ENCODE measurements at places on chromosomes 4 and X.
A peak's percentile ranks its signal among the peaks of the same experiment; 100 is the strongest.

DNA sequence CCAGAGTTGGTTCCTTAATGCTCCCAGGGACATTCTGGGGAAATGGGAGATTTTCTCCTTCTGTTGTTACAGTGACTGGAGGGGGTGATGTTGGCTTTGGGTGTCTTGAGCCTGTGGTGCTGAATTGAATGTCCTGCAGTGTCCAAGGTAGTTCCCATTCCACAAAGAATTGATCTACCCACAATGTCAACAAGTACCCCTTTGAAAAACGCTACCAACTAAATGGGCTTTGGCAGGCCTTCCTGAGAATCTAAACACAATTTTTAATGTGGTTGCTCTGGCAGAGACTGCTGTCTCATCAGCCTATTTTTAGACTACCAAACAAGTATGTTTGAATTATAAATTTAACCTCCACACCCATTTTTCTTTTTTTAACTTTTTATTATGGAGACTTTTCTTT lies 69.4 kb downstream of the CCKAR start:
- no peak for DNase-seq

GRCh38 chr4:26905172-26905571 lies 44.5 kb downstream of the STIM2 start:
- DNase-seq, result no peak

DNA sequence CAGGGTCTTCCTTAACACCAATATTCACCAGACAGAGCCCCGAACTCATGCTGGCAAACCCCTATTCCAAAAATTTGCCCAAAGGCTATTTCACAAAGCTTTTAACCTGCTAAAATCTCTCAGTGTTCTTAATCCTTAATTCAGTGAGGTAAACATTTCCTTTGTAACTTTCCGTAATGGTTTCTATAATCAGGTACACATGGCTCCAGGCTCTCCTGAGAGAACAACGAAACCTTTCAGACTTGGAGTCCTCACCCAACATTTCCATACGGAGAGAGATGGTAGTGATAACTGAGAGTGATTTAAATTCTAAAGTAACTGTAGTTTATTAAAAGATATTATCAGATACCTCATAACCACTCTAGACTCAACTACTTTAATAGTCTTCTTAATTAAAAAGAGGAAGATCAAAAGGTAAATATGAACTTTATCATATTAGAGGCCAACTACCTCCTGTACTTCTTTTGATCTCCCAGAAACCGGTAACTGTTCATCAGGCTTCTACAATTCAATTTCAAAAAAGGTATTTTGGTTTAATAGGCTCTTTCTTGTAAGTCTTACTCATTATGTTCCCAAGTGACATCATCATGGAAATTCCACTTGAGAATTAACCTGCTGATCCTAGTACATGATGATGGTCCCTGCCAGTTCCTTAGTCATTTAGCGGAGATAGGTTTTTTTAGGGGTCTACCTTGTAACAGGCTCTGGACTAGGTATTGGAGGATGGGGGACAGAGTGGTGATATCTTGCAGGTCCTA lies 91.4 kb upstream of the UCP1 start:
- no peak for DNase-seq

GRCh38 chr4:131054489-131055019 lies 1958.6 kb downstream of the C4orf33 start:
- DNase-seq, result no peak

- DNase-seq, result no peak
Observed at GRCh38 chr4:41297832-41298231, 41.1 kb downstream of the UCHL1 start.

DNA sequence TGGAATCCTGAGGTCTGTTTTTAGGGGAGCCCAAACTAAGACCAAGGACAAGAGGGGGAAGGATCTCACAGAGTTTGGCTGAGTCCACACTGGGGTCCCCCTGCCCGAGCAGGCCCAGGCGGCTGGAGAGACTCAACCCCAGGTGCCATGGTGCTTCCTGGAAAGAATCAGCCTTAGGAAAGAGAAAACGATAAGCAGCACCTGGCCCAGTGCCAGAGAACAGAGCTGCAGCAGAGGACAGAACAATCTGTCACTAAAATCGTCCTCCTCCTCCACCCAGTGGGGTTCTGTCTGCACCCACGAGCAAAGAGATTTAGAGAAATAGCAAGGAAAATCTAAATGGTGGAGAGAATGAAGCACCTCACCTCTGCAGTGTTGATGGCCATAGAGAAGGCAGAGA lies 470.5 kb downstream of the BCOR start:
- no peak for DNase-seq

- no peak for DNase-seq
Observed at GRCh38 chr4:15402974-15403373, 24.9 kb upstream of the C1QTNF7 start.

GRCh38 chrX:130028196-130028595 lies 45.8 kb downstream of the BCORL1 start:
- DNase-seq, result peak; percentile 34

GRCh38 chr4:154625971-154626370 lies 13.5 kb upstream of the FGG start:
- no peak for DNase-seq

DNA sequence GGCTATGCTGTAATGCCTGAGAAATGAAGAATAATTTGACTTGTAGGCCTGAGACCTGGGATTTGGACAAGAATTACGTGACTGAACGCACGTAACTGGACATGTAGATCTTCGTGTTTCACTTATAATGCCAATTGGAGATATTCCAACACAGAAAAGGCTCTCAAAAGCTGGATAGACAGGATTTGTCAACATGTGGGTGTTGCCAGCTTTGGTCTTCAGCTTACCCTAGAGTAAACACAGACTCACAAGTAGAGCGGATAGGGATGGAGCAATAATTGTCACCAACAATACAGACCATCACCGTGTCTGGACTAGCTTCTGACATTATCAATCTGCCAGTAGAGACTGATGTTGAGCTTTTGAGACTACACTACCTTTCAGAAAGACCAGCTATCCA lies 1511.0 kb upstream of the ADGRL3 start:
- DNase-seq, result no peak

GRCh38 chr4:149835280-149835679 lies 19.6 kb upstream of the IQCM start:
- DNase-seq, result no peak

- DNase-seq, result no peak
Observed at GRCh38 chr4:147492306-147492705, 11.4 kb downstream of the EDNRA start.

- DNase-seq, result no peak
Observed at GRCh38 chr4:15451866-15452765, 17.6 kb upstream of the CC2D2A start.

GRCh38 chr4:53730031-53730805 lies 138.9 kb upstream of the LNX1 start:
- DNase-seq, result no peak

DNA sequence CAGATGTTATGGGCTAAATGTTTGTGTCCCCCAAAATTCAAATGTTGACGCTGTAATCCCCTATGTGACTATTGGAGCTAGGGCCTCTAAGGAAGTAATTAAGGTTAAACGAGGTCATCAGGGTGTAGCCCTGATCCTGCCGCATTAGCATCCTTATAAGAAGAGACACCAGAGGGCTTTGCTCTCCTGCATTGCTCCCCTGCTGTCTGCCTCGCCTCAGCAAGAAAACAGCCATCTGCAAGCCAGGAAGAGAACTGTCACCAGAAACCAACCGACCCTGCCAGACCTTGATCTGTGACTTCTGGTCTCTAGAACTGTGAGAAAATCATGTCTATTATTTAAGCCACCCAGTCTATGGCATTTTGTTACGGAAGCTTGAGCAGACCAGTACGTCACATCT lies 331.9 kb downstream of the DCTD start:
- no peak for DNase-seq

GRCh38 chr4:58522765-58523382 lies 1412.7 kb upstream of the IGFBP7 start:
- DNase-seq, result no peak

GRCh38 chr4:141020801-141021261 lies 112.4 kb downstream of the RNF150 start:
- no peak for DNase-seq

DNA sequence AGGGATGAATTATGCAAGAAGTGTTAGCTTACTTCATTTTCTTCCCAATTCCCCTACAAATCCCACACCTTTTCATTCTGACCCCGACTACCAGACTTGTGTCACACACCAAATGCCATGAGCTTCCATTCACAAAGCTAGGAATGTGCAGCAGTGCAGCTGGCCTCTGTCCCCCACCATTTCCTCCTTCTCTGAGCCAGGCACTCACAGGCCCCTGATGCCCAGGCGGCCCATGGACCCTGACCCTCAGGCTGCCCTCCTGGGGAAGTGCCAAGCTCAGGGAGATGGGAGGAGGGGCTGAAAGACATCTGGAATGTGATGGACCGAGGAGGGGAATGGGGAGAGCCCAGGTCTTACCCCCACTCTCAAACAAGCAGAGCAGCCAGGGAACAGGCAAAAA lies 67.0 kb upstream of the BCOR start:
- DNase-seq, result no peak

DNA sequence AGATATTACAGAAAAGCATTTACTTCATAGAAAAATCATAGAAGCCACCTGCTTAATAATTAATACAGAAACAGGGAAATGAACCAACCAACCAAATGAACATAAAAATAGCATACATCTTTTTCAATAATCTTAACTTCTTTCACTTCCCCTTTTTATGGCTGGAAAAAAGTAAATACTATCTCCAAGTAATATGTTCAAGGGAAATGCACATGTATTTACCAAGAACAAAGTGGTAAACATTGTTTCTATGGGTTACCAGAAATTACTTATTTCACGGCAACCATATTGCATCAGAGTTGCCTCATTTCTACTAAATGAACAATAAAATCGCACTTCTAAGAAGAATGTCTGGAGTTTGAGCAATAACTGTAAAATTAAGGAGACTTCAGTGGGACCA lies 321.3 kb downstream of the TMA16 start:
- DNase-seq, result no peak

GRCh38 chrX:43566170-43566569 lies 89.9 kb upstream of the MAOA start:
- DNase-seq, result no peak

GRCh38 chr4:177696438-177696966 lies 254.3 kb upstream of the AGA start:
- no peak for DNase-seq

- no peak for DNase-seq
Observed at GRCh38 chr4:1359144-1359501, 12.1 kb downstream of the UVSSA start.

- DNase-seq, result no peak
Observed at GRCh38 chr4:139630991-139631390, 34.6 kb upstream of the MGST2 start.

DNA sequence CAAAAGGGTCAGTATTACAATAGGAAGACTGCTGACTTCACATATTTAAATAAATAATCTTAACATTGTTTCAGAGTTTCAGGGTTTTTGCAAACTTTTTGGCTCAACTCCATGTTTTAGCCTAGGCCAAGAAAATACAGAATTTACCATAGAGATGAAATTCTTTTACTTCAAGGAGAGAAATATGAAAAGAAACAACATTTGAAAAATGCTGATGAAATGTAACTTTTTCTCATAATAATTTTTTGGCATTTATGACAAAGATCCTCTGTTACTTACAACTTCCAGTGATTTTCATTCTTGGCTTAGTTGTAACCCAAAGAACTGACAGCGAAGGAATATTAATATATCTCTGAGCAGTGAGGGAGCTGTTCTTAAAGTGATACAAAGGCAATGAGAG lies 316.1 kb upstream of the EMCN start:
- DNase-seq, result no peak

GRCh38 chrX:120561634-120562568 lies 1.1 kb upstream of the CUL4B start:
- no peak for DNase-seq

DNA sequence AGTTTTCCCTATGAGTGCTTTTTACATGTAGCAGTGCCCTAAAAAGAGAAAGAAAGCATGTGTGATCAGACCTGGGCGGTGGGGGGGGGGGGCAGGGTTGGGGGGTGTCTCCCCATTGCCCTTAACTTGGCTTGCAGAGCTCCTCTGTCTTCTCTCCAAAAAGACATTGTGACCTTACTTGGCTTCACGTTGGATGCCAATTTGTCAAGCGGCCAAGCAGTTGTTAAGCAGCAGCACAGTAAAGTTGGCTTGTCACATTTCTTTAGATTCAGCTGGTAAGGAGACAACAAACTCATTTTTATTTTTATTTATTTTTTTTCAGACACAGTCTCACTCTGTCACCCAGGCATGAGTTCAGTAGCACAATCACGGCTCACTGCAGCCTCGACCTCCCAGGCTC lies 57.3 kb upstream of the ZNF157 start:
- DNase-seq, result no peak

- DNase-seq, result no peak
Observed at GRCh38 chr4:39472396-39472795, 13.5 kb downstream of the LIAS start.

- DNase-seq, result no peak
Observed at GRCh38 chr4:72136429-72136828, 104.6 kb downstream of the NPFFR2 start.

DNA sequence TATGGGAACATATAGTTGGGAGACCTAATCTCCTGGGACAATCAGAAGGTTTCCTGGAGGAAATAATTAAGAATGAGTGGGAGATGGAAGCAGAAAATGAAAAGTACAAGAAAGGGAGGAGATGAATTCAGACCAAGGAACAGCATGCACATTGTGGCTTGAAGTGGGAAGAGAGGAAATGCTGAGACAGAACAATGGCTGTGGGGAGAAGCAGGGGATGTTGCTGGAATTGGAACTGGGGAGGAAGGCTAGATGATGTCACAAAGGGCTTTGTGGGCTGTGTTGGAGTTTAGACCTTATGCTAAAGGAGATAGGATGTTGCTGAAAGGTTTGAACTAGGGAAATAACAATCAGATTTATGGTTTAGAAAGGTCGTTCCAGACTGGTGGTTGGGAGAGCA lies 119.5 kb upstream of the DIPK2B start:
- DNase-seq, result no peak

- no peak for DNase-seq
Observed at GRCh38 chr4:22661443-22661842, 31.3 kb upstream of the GBA3 start.

GRCh38 chr4:31160146-31160545 lies 440.0 kb downstream of the PCDH7 start:
- DNase-seq, result no peak

DNA sequence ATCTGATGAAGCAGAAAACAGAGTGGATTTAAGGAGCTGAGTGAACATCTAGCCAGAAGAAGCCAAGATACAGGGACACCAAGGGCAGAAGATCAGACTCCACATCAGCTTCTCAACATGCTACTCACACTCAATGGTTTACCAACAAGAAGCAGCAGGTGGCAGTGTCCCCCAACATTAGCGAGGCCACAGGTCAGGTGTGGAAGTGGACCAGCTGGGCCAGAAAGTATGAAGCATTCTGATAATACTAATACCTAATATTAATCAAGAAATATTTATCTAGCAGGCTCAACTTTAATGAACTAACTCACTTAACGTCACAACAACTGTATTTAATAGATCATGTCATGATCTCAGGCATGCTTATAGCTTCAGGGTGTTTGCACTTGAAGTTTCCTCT lies 73.4 kb upstream of the TTC29 start:
- peak; percentile 33 for DNase-seq

DNA sequence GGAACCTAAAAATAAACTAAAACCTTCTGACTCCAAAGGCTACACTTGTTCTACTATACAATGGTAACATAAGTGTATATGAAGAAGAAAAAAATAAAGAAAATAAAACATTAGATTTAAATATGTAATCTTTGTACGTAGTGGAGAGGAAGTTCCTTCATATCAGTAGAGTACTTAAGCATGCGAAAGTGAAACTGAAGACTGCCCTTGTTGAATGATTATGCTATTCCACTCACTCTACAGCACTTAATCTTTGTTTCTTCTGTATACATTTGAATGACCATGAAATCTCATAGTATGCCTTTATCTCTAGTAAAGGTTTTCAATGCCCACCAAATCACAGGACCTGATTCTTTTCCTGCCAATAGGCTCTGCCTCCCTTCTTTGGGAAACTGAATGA lies 78.9 kb downstream of the NDST3 start:
- DNase-seq, result no peak
